ENCODE measurements at places on chromosomes 5 and 9. TPM values are rescaled to one million over a fixed set of nuclear protein-coding genes. Genes with fewer than 3 reads are reported as not detected.

Gene CWC27
- total RNA-seq: 33.4 TPM

DNA sequence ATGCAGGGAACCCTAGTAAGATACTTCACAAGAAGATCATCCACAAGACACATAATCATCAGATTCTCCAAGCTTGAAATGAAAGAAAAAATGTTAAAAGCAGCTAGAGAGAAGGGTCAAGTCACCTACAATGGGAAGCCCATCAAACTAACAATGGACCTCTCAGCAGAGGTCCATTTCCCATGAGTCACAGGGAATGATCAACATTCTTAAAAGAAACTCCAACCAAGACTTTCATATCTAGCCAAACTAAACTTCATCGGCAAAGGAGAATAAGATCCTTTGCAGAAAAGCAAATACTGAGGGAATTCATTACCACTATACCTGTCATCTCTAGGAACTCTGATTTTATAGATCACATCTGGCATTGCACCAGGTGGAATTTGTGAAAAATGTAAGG, 52.9 kb upstream of the SPATA31E1 start:
- no peak for DNase-seq

GRCh38 chr5:170228762-170229435, 3.9 kb upstream of the C5orf58 start:
- no peak for DNase-seq

- DNase-seq: no peak
Observed at GRCh38 chr5:146717951-146718350, 160.6 kb downstream of the PPP2R2B start.

Measured in A172 (cell line).